GM12891 (cell line): ENCODE measurements at places on chromosomes 2 and 18.

- DNase-seq: no peak
Measured at GRCh38 chr2:134869946-134870736, 31.7 kb downstream of the ACMSD start.

DNA sequence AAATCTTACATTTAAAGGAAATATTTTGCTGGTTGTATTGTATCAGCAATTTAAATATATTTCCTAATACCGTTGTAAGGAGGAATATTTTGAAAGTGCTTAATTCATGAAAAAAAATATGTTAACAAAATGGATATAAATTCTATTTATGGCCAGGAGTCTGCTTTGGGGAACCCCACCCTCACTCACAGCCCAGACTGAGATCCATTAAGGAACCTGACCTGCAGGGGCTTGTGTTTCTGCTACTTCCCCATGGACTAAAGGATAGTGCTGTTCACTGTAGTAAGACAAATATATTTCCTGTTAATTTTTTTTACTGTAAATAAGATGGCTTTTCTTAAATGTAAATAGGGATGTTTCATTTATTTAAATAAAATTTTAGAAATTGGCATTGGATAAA lies 221.9 kb upstream of the COL3A1 start:
- no peak for DNase-seq

DNA sequence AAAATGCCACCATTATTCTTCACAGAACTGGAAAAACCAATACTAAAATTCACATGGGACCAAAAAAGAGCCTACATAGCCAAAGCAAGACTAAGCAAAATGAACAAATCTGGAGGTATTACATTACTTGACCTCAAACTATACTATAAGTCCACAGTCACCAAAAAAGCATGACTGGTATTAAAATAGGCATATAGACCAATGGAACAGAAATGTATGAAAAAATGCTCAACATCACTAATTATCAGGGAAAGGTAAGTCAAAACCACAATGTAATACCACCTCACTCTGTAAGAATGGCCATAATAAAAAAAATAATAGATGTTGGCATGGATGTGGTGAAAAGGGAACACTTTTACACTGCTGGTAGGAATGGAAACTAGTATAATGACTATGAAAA lies 158.6 kb downstream of the CDH2 start:
- DNase-seq: no peak

DNA sequence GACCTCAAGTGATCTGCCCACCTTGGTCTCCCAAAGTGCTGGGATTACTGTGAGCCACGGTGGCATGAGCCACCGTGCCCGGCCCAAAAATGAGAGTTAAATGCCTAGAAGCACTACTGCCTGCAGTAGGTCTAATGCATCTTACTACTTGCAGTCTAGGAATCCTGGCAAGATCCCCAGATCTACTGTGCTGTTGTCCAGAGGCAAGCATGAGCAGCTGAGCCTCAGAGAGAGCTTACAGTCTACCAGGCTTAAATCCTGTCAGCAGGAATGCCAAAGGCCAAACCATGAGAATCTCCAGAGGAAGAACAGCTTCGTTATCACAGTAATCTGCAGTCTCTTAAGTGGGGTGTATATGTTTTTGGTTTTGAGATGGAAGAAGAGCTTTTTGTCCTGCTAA lies 54.4 kb downstream of the XRCC5 start:
- no peak for DNase-seq

- no peak for DNase-seq
Measured at GRCh38 chr18:58776084-58776483, 88.6 kb upstream of the ZNF532 start.

- DNase-seq: no peak
Measured at GRCh38 chr2:88450925-88451810, 1.3 kb downstream of the FOXI3 start.

DNA sequence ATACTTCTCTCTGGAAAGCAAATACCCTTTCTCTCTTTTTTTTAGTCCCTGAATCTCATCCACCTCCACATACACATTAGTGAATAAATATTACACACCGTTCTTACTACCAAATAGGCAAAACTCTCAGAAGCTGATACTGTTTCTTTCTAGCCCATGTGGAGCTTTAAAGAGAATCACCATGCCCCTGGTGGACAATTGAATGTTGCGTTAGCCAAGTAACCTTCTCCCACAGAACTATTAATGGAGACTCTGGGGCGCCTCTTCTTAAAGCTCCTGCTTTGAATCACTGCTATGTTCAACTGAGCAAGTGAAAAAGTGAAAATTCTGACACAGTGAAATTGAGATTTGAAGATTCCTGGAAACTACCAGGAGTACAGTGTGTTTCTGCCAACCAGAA lies 522.8 kb upstream of the CDH7 start:
- DNase-seq: no peak

- DNase-seq: no peak
Measured at GRCh38 chr2:44645937-44646336, 284.2 kb downstream of the CAMKMT start.

- DNase-seq: no peak
Measured at GRCh38 chr2:83221258-83221657, 1237.8 kb downstream of the SUCLG1 start.

DNA sequence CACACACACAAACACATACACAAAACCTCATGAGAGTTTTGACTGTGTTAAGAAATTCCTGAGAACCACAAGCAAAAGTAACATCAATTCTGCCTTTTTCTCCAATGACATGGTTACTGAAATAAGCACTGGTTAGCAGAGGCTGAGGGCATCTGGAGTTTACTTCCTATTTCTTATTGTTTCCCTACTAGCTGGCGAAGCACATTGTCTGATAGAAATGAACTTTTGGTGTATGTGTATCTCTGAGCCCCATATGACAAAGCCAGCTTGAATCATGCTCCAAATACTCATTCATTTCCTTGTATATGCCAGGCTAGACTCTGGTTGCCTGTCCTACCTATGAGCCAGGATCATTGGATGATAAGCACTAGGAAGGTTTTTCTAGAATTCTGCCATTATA lies 203.1 kb downstream of the NCKAP5 start:
- no peak for DNase-seq

DNA sequence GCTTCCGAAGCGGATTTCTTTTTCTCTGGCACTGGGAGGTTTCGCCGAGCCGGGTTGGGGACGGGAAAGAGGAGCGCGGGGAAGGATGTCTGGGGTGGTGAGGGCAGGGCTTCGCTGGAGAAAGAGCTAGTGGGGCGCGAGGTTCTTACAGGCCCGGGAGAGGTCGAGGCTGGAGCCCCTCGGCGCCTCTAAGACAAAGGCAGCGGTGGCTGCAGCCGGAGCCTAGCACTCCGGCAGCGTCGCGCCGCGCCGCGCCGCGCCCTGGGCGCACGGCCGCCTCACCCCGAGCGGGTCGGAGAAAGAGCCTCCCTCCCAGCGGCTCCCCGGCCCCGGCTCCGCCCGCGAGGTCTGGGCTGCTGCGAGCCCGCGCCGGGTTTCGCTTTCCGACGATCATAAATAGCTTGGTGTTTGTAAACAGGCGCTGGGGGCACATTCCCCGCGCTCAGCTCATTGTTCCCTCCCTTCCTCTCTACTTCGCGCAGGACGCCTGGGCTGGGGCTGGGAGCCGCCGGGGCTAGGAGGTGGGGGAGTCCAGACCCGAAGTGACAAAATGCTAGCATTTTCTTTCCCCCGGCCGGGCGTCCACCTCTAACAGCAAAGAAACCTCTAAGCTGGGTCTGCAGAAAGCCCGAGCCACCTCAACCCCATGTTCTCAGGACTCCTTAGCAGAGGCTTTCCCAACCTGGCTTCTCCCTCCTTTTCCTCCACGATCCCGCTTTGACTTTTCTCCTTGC lies 813 bp upstream of the MEIS1 start:
- no peak for DNase-seq

DNA sequence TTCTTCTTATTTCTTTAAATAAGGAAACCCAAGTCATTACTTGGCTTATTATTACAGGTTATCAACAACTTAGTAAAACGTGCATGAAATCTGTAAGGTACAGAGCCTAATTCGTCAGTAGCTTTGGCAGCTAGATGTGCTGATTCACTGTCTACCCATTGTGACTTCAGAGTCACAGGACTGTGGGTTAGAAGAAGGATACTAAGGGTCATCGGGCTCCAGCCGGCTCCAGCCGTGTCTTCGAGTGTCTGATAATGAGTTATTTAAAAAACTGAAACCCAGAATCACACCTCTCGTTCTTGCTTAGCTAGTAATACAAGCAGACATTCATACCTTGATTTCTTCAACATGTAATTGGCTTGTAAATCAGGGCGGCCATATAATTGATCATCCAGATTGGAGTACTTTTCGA lies 170.5 kb downstream of the FMNL2 start:
- DNase-seq: no peak

DNA sequence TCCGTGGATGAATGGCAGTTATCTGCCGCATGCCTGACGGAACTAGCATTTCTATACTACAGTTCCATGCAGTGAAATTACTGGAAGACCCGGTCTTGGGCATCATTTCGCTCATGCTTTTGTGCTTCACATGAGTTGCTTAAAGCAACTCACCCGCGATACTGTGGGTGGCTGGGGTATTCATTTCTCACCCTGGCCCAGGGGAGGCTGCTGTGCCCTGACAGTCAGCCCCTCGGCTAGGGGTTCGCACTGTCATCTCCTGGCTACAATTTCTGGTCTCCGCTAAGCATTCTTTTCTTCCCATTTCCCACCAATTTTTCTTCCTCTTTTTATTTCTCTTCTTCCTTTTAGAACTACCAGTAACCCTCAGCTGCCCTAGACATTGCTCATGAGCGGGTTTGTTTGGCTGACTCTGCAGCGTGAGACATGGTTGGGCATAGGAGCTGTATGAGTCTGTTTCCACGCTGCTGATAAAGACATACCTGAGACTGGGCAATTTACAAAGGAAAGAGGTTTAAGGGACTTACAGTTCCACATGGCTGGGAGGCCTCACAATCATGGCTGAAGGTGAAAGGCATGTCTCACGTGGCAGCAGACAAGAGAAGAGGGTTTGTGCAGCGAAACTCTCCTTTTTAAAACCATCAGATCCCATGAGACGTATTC lies 16.5 kb upstream of the CNDP2 start:
- no peak for DNase-seq

- no peak for DNase-seq
Measured at GRCh38 chr2:143139835-143140393, 10.7 kb downstream of the ARHGAP15 start.

- DNase-seq: no peak
Measured at GRCh38 chr2:119730671-119731177, 29.0 kb upstream of the PTPN4 start.

DNA sequence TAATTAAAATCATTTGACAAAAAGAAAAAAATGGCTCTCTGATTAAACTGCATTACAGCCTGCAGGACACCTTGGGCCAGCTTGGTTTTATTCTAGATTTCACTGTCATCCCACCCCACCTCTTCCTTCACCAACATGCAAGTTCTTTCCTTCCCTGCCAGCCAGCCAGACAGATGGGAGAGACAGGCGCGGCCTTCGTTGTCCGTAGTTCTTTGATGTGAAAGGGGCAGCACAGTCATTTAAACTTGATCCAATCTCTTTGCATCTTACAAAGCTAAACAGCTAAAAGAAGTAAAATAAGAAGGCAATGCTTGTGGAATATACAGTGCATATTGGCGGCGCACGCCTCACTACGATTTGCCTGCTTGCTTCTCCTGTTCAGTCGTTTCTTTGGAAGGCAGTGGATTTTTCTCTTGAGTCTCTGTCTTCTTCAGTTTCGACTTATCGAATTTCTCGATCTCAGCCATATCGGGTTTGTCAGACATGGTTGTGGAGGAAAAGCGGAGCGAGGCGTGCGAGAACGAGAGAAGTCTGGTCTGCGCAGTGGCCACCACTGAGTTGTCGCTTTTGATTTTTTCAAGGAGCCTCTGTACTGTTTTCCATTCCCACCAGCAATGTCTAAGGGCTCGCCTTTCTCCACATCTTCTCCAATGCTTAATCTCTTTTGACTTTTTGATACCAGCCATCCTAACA lies 22.4 kb downstream of the COLEC11 start:
- DNase-seq: no peak

DNA sequence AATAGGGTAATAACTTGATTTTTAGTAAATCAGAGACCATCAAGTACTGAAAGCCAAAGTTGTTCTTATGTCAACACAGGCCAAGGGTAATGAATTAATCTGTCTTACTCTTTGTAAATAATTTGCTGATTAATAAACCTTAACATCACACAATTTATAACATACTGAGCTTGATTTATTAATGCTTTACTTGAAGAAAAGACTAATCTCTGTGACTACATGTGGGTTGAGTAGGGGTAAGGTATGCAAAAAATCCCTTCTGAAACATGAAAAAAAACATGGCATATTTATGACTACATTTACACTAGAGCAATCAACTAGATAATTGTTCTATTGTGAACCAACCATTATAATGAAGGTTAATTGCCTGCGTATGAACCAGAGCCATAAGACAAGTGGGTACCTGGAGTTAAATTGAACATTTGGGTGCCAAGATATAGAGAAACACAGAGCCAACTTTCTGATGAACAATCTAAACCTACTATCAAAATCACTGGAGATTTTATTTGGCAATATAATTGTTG lies 67.7 kb upstream of the GRB14 start:
- DNase-seq: no peak

DNA sequence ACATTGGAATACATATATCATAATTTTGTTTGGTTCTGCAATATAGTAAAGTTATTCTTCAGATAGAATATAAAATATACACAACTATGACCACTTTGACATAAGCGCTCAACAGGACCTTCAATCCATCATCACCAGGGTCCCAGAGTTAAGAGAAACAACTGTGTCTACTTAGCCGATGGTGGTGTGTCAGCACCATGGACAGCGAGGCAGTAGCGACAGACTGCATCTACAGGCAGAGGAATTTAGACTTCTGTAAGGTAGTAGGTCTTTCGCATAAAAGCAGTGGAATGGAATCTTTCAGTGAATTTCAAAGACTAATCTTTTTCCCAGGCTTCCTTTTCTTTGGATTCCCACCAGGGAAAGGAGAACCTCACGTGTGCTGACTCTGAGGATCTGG lies 20.5 kb upstream of the LRPPRC start:
- DNase-seq: no peak

- DNase-seq: peak; percentile 51
Measured at GRCh38 chr2:70516596-70516995, 37.0 kb downstream of the TGFA start.

- no peak for DNase-seq
Measured at GRCh38 chr18:35564795-35565453, 16.6 kb upstream of the GALNT1 start.

DNA sequence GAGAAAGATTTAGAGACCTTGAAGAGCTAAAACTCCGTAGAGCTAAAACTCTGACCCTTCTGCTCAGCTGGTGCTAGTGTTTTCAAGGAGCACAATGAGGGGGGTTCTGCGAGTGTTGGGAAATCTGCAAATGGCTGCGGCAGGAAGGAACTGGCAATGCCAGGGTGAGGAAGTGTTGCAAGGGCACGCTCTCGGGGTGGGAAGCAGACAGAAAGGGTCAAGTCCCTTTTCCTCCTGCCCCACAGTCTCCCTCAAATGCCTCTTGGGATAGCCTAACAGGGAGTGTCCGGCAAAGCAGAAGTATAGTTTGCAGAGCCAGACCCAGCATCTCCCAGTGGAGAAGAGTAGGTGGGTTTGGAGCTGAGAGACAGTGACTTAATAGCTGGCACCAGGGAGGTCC lies 60.5 kb downstream of the NCAPH start:
- DNase-seq: no peak
